AG08395 (cell line): ENCODE measurements at places on chromosomes 16 and 17.

DNA sequence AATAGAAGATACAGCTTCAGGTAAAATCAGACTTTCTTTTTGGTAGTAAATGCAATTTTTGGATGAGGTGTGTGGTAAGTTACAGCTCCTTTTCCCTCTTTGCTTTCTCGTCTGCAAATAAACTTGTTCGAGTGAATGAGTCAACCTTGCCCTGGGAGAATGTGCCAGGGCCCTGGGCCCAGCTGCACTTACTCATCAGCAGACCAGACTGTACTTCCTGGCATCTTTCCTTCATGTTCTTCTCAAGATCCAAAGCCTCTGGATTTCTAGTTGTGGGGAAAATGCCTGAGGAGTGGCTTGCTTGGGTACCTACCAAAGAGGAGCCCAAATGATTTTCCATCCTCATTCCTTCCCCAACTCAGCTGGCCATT is 5.4 kb upstream of the G6PC1 start:
- peak; percentile 93 for DNase-seq

- DNase-seq, result no peak
These were observed 3.9 kb upstream of the SGCA start for GRCh38 chr17:50161911-50162288.

DNA sequence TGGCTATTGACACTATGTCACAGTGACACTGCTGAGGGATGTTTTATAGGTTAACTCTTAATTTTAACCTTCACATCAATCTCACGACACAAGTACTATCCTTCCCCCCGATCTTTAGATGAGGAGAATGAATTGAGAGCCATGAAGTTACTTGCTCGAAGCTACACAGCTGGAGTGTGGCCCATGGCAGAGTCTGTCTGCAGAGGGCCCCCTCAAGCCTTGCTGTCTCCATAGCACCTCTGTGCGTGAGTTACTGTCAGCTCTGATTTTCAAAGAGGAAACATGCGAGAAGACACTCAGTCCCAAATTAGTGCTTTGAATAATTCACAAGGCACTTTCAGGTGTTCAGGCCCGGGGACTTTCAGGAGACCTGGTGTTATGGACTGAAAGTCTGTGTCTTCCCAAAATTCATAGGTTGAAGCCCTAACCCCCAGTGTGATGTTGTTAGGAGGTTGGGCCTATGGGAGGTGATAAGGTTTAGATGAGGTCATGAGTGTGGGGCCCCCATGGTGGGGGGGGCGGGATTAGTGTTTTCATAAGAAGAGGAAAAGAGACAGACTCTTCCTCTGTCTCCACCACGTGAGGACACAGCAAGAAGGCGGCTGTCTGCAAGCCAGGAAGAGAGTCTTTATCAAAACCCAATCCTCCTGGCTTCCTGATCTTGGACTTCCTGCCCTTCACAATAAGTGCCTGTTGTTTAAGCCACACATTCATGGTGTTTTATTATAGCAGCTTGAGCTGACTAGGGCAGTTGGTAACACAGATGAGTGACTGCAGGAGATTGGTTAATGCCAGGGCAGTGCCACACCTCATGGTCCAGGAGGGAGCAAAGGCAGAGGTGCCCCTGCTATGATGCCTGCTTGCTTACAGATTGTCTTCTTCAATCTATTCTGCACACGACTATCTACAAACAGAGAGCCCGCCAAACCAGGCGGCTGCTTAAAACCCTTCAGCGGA is 281.8 kb downstream of the HAPSTR1 start:
- DNase-seq, result no peak

DNA sequence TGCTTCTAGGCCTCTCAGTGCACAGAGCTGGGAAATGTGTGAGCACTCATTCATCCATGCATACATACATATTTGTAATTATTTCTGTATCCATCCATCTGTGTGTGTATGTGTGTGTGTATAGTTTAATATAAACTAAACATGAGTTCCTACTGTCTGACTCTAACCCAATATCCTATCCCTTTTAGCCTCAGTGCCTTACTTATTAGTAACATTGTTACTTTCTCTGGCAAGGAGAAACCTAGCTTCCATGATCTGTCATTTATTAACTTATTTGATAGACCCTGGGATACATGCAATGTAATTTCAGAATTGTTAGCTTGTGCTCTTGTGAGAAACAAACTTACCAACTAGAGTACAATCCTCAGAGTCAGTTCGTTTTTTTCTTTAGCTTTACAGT is 59.0 kb upstream of the WSCD1 start:
- no peak for DNase-seq

DNA sequence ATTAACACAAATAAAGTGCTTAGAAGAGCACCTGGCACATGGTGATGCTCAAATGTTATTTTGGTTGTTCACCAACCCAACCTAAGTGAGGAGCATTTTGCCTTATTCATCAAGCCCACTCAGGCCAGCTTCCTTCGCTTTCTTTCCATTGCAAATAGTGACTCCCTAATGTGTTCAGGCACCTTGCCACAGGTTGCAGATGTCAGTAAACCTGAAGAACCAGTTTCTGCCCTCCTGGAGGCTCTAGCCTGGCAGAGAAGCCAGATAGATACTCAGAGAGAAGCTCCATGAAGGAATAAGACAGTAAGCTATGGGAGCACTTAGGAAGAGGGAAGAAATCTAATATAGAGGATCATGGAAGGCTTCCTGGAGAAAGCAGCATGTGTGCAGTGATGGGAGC is 23.9 kb downstream of the GPR139 start:
- no peak for DNase-seq

DNA sequence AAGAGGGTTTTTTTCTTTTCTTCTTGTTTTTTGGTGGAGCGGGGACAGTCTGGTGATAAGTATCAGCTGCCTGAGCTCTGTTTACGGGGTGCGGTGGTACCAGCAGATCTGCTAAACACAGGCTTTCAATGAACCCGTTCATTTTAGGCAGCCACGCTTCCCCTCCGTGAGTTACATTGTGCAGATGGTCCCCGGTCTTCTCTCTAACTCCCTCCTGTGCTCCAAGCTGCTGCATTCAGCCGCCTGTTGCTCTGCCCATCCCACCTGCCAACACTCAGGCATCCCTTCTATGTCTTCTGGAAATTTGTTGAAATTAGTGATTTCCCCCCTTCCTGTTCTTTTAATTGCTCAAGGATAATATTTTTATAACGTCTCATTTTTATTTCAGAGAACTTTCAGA is 82.1 kb upstream of the ELAC2 start:
- DNase-seq, result no peak

DNA sequence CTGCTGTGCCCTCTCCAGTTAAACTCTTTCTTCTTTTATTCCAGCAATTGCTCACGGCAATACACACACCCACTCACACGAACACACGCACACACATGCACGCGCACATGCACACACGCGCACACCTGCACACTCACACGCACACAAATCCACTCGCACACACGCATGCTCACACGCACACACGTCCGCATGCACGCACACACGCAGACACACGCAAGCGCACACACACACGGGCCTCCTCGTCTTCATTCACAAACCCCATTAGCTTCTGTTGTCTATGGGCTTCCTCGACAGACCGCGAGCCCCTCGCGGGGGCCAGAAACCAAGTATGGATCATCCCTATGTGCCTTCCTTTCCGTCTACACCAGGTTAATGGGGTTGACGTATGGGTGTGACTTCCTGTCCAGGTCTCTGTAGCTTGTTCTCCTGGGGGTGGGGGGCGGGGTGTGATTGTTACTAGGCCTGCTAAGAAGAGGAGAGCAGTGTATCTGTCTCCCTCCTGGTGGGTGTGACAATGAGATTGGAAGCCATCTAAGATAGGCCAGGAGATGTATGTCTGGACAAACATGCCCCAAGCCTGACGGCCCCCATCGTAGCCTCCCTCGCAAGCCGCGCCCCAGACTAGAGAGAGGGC is 670 bp upstream of the CTF1 start:
- peak; percentile 26 for DNase-seq

DNA sequence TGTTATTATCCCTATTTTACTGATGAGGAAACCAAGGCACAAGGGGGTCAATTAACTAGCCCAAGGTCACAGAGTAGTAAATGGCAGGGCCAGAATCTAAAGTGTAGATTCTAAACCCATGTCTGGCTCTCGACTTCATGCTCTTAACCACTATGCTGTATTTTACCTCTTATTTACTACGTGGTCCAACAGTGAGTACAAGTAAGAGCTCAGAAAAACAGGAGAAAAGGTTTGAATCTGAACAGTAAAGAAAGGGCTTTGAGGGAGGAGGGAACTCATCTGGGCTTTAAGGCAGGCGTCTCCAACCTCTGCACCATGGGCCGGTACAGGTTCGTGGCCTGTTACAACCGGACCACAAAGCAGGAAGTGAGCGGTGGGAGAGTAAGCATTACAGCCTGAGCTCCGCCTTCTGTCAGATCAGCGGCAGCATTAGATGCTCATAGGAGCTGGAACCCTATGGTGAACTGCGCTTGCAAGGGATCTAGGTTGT is 62.9 kb downstream of the SMURF2 start:
- DNase-seq, result no peak

DNA sequence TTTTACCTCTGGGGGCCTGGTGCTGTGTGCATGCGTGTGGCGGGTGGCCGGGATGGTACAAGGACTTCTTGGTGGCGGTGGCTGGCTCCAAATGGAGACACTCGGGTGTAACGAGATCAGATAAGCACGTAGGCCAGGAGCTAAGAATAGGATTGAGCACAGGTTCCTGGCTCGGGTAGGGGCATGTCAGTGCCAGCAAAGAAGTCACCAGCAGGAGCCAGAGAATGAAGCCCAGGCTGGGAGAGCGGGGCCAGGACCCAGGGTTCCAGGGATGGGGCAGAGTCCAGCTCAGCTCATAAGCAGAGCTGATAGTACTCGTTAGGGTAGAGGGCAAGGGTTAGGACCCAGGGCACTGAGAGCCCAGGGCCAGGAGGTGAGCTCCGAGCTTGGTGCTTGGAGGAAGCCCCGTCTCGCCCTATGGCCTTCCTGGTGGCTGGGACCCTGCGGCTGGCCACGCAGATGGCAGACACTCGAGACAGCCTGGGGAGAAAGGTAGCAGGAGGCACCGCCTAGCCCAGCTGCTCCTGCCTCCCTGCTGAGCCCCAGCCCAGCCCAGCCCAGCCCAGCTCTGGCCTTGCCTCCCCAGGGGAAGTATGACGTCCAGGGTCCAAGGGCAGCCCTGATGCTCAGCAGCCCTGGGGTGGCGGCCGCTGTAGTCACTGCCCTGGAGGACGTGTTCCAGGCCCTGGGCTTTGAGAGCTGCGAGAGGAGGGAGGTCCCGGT is 8.9 kb downstream of the ZNF213 start:
- no peak for DNase-seq

DNA sequence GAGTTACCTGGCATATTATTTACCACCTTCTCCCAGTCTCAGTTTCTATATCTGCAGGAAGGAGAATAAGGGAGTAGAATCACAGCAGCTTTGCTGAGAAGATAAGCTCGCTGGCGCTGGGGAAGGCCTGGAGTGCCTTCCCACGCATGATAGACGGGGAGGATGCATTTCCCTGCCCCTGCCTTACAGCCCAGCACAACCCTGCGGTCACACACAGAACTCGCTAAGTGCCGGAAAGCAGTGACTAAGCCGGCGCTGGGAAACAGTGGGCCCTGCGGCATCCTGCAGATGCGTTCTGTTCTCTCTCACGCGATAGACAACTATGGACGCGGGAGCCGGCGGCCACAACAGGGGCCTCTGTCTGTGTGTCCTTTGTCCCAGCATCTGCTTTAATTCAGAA is 4.8 kb downstream of the CA5A start:
- DNase-seq, result no peak

DNA sequence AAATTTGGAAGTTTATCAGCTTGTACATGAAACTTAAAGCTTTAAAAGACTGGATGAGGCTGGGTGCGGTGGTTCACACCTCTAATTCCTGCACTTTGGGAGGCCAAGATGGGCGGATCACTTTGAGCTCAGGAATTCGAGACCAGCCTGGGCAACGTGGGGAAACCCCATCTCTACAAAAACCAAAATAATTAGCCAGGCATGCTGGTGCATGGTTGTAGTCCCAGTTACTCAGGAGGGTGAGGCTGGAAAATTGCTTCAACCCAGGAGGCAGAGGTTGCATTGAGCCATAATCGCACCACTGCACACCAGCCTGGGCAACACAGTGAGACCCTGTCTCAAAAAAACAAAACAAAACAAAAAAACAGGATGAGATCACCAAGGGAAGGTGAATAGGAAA is 209.5 kb downstream of the AATF start:
- no peak for DNase-seq

- DNase-seq, result no peak
These were observed 154.8 kb upstream of the HSBP1 start for GRCh38 chr16:83652943-83653342.

GRCh38 chr17:44111777-44112176 is 11.7 kb downstream of the HDAC5 start:
- no peak for DNase-seq

- no peak for DNase-seq
These were observed 12.6 kb downstream of the UBN1 start for GRCh38 chr16:4859900-4860255.

- no peak for DNase-seq
These were observed 3.2 kb downstream of the FAHD1 start for GRCh38 chr16:1830213-1830612.

DNA sequence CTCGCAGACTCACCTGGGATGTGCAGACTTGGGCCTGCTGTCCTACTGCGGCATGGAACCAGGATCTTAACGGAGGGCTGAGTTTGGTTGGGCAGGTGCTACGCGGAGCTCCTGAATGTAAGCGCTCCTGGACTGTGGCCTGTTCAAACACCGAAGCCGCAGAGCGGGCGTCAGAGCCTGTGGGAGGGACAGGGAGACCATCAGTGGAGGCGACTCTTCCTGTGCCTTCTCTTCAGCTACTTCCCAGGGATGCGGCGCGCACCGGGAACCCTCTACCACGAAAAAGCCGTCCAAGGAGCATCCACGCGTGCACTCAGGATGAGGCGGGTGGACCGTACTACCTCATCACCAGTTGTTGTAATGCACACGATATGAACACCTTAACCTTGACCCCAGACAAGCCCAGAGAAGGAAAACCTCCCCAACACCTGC is 2.0 kb downstream of the USP36 start:
- DNase-seq, result no peak

- no peak for DNase-seq
These were observed 413.1 kb upstream of the MON1B start for GRCh38 chr16:76777721-76778465.

- no peak for DNase-seq
These were observed 38.8 kb downstream of the WSCD1 start for GRCh38 chr17:6108987-6109386.

DNA sequence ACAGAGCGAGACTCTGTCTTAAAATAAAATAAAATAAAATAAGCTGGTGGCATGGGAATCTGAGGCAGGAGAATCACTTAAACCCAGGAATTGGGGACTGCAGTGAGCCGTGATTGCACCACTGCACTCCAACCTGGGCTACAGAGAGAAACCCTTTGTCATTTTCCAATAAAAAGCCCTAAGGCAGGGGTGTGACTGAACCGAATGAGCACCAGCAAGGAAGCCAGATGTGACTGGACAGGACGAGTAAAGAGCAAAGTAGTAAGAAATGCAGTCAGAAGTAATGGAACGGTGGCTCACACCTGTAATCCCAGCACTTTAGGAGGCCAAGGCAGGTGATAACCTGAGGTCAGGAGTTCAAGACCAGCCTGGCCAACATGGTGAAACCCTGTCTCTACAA is 3.8 kb upstream of the RPL23 start:
- no peak for DNase-seq

GRCh38 chr17:73230088-73230487 is 31.6 kb downstream of the CPSF4L start:
- no peak for DNase-seq
